PC-9 (cell line): ENCODE measurements at places on chromosomes 6 and 20. TPM values are rescaled to one million over a fixed set of nuclear protein-coding genes. Genes with fewer than 3 reads are reported as not detected.

DNA sequence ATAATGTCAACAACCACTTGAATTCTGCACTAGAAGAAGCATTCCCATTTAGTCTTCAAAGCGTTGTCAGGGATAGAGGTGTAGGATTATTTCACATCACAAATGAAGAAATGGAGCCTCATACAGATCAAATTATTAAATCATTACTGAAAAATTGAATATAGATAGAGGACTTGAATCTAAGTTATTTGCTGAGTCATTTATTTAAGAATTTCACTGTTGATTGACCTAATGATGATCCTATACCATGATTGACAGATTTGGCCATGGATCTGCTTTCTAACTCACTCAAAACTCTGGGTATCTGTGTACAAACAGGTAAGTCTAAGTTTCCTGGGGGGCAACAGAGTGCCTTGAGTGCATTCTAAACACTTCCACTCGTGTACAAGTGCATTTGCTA, 215.9 kb downstream of the BTBD3 start:
- no peak for DNase-seq

Gene PNISR
- 104 and 110 TPM in 2 replicates for total RNA-seq

Gene TP53RK
- total RNA-seq: 9.9 and 10.4 TPM in 2 replicates

Gene RAB44
- not detected in 2 replicates for total RNA-seq

DNA sequence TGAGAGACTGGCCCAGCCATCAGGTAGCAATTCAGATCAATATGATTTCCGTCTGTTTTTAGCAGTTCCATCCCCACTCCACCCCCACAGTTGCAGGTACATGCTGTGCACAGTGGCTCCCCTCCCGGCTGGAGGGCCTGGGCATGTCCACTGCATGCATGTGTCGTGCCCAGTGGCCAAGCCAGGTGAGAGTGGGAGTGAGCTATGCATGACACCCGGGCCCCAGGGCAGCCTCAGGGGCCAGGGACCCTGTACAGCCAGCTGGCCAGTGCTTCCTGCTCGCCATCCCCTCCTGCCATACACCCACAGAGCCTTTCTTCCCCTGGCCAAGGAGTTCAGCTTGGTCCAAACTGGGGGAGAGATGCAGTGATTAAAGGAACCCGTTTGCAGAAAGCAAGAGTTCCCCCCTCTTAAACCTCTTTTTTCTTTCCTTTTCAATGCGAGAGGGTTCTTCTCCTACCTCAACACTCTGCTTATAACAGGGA, 135.3 kb downstream of the THBS2 start:
- no peak for DNase-seq

DNA sequence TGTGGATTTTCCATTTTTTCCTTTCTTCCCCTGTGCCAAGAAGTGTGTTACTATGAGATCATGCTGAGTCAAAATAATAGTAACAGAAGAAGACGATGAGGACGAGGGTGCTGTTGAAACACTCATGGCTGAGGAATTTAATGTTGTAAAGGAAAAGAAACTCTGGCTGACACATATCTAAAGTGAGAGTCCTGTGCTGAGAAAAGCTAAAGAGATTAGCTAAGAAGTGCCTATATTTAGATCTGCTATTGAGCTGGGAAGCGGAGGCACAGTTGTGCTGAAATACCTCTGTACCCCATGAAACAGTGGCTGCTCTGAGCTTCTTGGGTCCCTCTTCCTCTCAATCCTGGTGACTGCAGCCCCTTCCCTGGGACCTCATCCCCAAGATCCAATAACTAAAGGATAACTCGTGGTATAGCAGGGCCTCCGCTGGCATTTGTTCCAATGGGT, 1.1 kb upstream of the SYTL3 start:
- DNase-seq: peak; percentile 70

Gene LY6G6F
- not detected in 2 replicates for total RNA-seq

GRCh38 chr6:2959909-2960719, 11.3 kb downstream of the SERPINB6 start:
- DNase-seq: peak; percentile 65

Gene ZNF831
- total RNA-seq: not detected in 2 replicates

Gene ARMH2
- not detected in 2 replicates for total RNA-seq

DNA sequence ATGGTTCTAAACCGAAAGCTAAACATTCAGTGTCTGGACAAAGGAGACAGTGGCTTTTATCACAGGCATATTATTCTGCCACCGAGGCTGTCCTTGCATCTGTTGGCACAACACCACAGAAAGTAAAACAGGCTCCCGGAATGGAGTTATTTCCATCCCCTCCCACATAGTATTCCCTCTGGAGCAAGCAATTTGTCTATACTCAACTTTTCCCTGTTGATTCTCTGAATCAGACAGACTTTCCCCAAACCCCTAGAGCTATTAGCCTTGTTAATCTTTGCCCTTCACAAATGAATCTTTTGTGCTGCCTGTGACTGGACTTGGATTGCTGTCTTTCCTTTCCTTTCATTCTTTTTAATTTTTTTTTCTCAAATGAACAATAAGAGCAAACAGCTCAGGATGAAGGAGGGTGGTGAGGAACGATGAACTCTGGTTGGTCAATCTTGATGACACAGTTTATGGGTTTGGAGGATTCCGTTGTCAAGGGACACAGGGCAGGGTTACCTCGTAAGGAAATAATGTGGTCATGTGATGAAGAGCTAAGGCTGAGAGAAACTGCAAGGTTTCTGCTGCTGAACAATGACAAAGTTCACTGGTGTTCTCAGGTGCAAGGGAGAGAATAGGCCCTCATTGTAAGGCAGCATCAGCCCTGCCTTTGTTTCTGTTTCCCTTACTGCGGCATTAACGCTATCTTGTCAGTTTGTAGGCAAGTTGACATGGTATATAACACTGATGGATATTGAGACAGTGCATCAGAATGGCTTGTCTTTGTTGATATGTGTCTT, 275.0 kb upstream of the BMP2 start:
- DNase-seq: no peak

GRCh38 chr6:85460921-85461797, 11.3 kb downstream of the NT5E start:
- peak; percentile 86 for DNase-seq

- DNase-seq: no peak
These were observed 91.3 kb downstream of the LYRM2 start for GRCh38 chr6:89547281-89547680.

GRCh38 chr6:4178737-4179333, 43.5 kb upstream of the ECI2 start:
- DNase-seq: no peak

GRCh38 chr6:1724616-1725015, 114.9 kb downstream of the FOXC1 start:
- DNase-seq: peak; percentile 34

- no peak for DNase-seq
These were observed 53.6 kb upstream of the FRMD1 start for GRCh38 chr6:168132531-168133167.

DNA sequence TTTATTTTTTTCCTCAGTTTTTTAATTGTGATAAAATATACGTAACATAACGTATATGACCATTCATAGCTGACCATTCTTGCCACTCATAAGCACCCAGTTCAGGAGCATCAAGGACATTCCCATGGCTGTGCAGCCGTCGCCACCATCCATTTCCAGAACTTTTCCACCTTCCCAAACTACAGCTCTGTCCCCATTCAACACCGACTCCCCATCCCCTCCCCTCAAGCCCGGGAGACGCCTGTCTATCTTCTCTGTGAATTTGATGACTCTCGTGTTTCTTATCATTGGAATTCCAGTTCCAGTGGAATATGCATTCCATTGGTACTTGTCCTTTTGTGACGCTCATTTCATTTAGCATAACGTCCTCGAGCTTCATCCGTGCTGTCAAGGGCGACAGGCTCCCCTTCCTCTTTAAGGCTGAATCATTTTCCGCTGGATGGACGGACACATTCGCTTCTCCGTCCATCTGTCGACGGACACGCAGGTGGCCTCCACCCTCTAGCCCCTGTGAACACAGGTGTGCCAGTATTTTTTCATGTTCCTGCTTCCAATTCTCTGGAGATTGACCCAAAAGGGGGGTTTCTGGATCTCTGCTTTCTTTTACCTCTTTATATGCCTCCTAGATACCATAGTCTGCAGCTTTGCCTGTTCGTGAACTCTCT, 88.1 kb downstream of the YTHDF1 start:
- no peak for DNase-seq

- no peak for DNase-seq
These were observed 27.8 kb downstream of the POFUT1 start for GRCh38 chr20:32235331-32236047.

Gene SLC22A2
- total RNA-seq: not detected in 2 replicates

Gene BPIFB1
- not detected in 2 replicates for total RNA-seq

Gene BAG2
- 9.0 and 11.0 TPM in 2 replicates for total RNA-seq

- no peak for DNase-seq
These were observed 40.5 kb upstream of the ZNF831 start for GRCh38 chr20:59123011-59123677.

Gene ZC3H12D
- 0.10 TPM in 1 of 2 replicates, not detected in the other for total RNA-seq

Gene FKBP1A
- total RNA-seq: 248 and 320 TPM in 2 replicates

- DNase-seq: no peak
These were observed 114.9 kb downstream of the GRM4 start for GRCh38 chr6:34030831-34031624.

Gene MOG
- not detected in 2 replicates for total RNA-seq

Gene PCMT1
- total RNA-seq: 39.0 and 50.5 TPM in 2 replicates

DNA sequence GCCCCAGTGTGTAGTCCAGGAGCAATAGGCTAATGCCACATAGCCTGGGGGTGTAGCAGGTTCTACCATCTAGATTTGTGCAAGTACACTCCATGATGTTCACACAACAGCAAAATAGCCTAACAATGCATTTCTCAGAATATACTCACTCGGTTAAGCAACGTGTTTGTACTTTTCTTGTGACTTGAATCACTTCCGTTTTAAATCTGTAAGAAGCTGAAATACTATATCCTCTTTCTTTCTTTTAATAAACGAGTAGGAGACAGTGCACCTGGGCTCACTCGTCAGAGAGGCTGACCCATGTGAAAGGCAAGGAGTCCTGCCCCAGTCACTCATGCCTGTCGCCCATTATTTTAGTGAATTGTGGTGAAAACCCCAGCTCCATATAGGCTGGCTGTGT, 201.6 kb downstream of the FOXA2 start:
- DNase-seq: peak; percentile 49

Gene DEFB124
- total RNA-seq: not detected in 2 replicates

Gene TREM1
- total RNA-seq: not detected in 2 replicates

Gene DYNLT2
- total RNA-seq: 1.4 and 1.5 TPM in 2 replicates

DNA sequence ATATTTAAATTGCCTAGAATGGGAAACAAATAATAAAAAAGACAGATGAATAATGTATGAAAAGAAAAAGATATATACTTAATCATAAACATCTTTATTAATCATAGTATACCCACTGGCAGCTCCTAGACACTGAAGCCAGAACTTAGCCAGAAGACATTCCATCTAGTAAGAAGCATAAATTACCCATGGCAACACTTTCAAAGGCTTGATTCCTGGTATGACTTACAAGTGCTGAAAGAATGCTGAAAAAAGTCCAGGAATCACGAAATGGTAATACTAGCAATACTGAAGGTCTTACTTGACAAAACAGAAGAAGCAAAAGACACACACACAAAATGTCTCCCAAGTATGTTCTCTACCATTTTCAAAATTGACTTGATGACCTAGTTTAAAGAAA, 38.0 kb downstream of the RWDD2A start:
- no peak for DNase-seq

Gene PGC
- not detected in 2 replicates for total RNA-seq

DNA sequence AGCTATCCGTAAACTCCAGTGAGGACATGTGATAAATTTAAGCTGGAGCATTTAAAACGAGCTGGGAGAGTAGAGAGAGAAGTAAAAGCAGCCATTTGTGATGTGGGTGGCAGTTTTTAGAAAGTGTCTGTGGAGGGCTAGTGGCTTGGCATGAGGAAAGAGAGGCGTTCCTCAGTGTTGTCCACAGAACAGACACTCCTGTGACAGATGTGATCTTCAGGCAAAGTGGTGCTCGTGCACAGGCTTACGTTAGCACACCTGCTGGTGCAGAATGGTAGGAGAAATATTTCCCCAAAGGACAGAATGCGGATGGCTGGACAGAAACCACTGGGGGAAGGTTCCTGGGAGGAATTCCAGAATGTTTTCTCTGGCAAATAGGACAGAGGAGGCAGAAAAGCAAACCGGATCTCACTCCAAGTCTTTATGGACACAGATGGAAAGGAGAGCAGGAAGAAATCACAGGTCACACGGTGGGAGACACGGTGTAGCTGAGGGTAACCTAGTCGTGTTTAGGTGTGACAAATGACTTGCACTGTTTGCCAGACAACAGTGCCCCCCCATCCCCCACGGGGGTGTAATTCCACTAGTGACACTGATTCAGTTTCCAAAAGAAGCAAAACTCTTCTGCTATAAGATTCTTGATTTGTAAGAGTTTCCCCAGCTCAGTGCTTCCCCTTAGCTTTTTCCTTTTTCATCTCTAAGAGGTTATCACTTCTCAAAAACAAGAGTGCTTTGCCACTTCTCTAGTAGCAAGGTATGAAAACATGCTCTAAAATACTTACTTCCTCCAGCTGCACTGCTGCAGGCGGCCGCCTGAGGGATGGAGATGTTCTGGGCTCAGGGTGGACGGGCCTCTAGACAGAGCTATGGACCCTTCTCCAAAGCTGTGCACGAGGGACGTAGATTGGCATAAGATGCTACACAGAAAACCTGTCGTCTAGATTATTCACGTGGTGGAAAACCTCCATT, 293.2 kb downstream of the QKI start:
- no peak for DNase-seq

DNA sequence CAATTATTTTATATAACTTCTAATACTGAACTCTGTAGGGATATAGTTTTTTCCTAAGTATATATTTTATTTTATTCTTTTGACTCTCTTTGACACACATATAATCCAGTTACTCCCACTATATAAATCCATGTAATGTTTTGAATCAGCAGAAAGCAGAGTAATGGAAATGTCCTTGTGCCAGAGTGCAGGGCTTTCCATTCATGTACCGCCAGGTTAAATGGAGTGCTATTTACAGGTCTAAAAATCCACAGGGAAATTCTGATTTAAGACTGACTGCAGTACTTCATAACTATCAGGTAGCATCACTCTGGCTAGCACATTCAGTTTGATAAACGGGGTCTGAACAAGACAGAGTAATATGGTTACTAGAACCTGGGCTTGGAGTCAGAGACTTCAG, 626.8 kb downstream of the COL12A1 start:
- DNase-seq: no peak

DNA sequence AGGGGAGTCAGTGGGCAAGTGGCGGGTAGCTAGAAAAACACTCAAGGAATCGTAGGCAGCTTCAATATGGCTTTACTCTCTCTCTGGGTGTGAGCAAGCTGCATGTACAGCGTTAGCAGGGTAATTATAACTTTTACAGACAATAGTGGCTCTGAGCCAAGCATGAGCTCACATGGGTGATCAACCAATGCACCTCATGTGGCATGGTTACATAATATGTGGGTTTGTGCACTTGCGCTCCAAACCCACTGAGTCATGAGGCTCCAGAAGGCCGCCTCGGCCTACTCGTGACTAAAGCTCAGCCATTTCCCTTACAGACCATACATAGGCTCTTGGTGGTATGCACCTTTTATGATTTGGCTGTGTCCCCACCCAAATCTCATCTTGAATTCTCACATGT, 78.4 kb upstream of the FBXL4 start:
- no peak for DNase-seq

DNA sequence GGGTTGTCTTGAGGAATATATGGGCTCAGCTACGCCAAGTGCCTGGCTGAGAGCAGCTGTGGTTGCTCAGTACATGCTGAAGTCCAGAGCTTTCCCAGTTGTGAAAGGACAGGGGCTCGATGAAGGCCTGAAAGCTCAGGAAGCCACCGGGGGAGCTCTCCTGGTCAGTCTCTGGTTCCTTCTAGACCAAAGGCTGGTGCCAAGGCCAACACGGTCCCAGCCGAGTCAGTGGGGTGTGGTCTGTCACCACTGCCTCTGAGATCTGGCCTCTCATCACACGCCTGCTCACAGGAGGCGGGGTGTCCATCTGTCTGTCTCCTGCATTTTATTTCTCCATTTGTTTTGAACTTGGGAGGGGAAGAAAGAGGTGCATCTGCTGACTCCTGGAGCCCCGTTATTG, 4.9 kb upstream of the FAM83C start:
- DNase-seq: no peak
